ENCODE measurements at places on chromosomes 7 and 10. TPM values are rescaled to one million over a fixed set of nuclear protein-coding genes. Genes with fewer than 3 reads are reported as not detected.

DNA sequence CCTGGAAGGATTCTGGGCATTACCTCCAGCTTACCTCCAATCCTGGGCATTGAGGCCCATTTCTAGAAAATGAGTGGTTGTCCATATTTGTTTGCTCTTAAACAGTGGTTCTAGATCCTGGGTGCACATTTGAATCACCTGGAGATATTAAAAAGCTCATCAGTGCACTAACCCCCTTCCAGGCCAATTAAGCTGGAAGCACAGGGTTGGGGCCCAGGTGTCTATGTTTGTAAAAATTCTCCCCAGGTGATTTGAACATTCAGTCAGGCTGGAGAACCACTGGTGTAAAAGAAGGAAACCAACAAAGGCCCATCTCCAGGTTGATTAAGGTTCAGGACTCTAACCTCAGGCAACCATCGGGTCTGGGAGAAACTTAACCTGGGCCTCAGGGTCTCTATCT, 102.6 kb upstream of the NANOS1 start:
- DNase-seq, result no peak

DNA sequence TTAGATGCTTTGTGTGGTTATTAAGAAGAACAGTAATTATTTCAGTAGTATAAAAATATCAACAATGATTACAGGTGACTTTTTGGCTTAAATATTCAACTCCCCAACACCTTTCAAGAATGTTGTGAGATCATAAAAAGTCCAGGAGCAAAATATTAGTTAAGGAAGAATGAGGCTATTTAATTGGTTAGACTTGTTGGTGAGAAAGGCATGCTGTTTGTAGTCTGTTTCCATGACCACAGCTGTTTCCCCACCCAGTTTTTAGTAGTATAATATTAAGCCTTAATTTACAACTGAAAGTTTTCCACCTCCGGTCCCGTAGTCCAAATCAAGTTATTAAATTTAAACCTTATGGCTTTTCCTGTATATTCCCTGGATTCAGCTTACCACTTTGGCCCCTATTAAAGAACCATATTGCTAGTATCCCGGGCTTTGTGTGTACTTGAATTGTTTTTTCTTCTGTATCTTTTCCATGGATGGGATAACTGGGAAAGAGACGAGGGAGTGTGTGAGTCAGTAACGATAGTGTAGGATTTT, 133.3 kb downstream of the CELF2 start:
- no peak for DNase-seq

- DNase-seq, result no peak
Observed at GRCh38 chr10:79002336-79002735, 66.4 kb upstream of the ZMIZ1 start.

DNA sequence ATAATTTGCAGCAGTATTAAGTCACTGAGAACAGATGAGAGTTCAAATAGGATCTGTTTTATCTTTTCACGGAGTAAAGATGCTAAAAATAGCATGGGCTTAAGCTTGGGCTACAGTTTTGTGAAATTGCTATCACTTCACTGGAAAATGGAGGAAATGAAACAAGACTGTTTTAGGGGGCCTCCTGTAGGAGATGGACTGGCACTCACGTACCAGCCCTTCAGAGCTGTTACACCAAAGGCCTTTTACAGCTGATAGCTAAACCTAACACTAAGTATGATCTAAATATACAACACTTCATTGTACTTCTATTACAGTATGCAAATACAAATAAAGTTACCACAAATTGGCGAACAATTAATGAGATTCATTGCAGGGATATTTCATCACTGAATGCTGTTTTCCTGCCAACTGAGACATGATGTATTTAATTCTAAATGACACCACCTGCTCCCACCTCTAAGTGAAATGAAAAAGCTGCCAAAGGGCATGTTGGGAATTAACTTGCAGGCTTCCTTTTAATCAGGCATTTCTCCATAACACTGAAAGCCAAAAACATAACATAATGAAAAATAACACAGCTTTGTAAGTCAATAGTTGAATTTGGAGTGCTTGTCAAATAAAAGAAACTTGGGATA, 304.5 kb upstream of the LRRN3 start:
- no peak for DNase-seq

Gene HOXA11
- total RNA-seq, result not detected

Gene PAX2
- total RNA-seq, result not detected

DNA sequence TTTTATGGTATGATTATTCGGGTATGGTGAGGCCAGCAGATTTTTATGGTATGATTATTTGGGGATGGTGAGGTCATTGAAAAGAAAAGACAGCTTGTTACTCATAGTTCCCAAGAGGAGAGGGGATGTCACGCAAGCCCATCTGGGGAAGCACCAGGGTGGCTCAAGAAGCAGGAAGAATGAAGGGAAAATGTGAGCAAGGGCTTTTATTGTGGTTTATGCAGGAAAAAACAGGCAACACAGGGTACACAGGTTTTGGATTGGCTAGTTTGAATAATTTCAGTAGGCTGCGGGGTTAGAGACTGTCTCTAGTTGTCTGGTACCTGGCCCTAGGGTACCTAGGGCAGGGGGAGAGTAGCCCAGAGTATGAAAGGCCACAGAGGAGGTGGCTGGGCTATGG, 26.8 kb upstream of the DGKI start:
- no peak for DNase-seq

Gene ECHDC3
- 55.7 TPM for total RNA-seq

Gene CDHR3
- total RNA-seq, result 2.9 TPM

DNA sequence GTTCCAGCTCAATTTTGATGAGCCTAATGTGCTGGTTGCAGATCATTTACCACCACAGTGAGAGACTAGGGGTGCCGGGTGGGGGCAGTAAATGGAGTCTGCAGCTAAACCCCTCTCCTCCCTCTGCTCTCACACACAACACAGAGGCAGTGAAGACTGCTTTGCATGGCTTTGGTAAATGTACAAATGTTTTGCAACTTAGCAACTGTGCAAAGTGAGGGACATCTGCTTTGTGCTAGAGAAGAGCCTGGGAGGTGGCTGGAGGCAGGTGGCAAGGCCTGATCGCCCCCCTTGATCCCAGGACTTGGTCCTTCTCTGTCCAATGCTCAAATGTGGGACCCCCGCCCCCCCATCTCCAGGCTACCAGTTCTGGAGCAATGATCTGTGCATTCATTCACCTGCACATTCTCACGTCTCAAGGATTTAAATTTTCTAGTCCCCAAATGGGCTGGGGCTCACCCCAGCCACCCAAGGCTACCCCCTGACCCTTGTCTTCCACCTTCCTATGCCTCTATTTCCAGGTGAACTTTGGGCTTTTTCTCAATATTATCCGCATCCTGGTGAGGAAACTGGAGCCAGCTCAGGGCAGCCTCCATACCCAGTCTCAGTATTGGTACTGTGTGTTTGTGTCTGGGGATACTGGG, 11.6 kb downstream of the GHRHR start:
- no peak for DNase-seq

GRCh38 chr7:17301471-17302456, 3.3 kb downstream of the AHR start:
- DNase-seq, result peak; percentile 34

Gene POLR2J2
- 4.2 TPM for total RNA-seq

GRCh38 chr7:3955026-3955425, 654.0 kb downstream of the SDK1 start:
- DNase-seq, result no peak

Gene SEMA3A
- 8.8 TPM for total RNA-seq

DNA sequence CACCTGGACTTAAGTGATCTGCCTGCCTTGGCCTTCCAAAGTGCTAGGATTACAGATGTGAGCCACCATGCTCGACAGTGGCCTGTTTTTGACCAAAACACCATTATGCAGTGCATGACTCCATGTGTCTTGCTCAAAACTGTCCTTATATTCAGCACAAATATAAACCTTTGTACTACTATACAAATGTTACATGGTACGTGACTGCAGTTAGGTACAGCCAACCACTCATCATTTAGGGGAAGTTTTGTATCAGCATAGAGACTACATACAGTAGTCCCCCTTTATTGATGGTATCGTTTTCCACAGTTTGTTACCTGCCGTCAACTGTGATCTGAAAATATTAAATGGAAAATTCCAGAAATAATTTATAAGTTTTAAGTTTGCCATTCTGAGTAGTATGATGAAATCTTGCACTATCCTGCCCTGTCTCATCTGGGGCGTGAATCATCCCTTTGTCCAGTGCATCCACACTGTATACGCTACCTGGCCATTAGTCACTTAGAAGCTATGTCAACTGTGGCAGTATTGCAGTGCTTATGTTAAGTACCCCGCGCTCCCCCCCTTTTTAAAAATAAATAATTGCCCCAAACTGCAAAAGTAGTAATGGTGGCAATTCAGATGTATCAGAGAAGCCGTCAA, 23.3 kb upstream of the ZNF282 start:
- DNase-seq, result no peak
